ENCODE measurements at places on chromosomes 1 and 21. TPM values are rescaled to one million over a fixed set of nuclear protein-coding genes. Genes with fewer than 3 reads are reported as not detected.

DNA sequence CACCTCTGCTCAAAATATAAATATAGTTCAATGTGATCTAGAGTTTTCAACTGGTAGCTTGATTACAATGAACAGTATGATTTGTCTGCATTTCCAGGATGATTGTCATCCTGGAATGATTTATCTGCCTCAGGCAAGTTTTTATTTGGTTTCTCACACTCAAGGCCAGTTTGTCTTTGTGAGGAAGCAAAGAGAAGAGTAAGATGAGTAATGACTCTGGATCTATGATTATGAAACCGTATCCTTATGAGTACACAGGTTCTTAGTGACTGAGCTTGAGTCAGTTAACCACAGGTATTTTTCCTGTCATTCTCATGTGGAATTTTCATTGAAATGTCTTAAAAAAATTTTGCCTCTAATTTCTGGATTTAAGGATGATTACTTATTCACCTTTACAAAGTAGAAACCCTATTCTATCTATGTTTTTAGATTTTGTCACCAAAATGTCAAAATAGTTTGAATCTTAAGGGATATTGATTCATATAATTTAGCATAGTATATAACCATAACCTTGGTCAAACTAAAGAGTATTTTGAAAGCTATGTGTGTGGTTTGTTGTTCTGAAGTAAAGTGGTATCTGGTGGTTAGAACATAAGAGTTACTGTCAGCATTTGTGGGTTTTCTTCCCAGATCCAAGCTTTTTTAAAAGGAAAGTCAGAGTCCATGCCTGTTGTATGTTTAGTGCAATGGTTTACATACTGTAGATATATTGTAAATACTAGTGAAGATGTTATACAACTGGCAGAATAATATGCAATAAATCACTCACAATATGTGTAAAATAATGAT is 145.0 kb downstream of the RASAL2 start:
- no peaks in the 10 kb centered on the region for H3K36me3 ChIP-seq
- H3K4me1 ChIP-seq: peaks cover 38% of the 10 kb centered on the region
- no peaks in the 10 kb centered on the region for H3K27me3 ChIP-seq
- peak overlapping the region; percentile 96 for H3K27ac ChIP-seq

The ANGPTL1 gene
- total RNA-seq: 12.1 TPM

DNA sequence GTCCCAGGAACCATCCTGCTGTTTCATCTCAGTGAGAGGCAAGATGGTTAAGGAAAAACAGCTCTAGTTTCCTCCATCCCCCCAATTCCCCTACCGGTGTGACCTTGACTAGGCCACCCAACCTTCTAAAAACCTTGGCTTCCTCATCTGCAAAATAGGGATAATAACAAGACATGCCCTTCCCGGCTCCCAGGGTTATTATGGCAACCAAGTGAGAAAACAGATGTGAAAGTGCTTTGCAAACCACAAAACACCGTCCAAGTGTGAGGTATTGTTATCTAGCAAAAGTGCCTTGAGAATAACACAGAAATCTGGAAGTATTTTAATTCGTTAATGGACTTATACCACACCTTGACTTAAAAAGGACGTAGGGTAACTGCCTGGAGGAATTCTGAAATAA is 62.7 kb downstream of the ITPKB start:
- H3K27me3 ChIP-seq: peaks cover 5% of the 10 kb centered on the region
- no peak for DNase-seq
- no peak overlapping the region for H3K27ac ChIP-seq
- H3K4me3 ChIP-seq: no peak overlapping the region

DNA sequence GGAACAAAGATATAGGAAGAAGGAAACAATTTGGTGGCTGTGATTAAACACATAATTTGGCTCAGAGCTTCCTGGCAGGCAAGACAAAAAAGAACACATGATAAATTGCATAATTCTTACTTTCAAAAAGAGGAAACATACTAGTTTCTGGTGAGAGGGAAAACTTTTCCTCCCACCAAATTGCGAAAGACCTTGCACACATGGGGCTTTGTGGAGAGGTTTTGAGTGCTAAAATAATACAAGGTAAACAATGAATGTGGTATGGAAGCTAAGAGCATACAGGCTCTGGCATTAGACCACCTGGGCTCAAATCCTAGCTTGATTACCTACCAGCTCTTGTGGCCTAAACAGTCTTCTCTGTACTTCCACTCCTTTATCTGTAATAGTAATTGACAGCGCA is 140.2 kb upstream of the HOOK1 start:
- no peak for DNase-seq

GRCh38 chr1:11176081-11176706 is 13.0 kb upstream of the ANGPTL7 start:
- no peak for DNase-seq
- H3K4me1 ChIP-seq: peaks cover 50% of the 10 kb centered on the region
- no peaks in the 10 kb centered on the region for H3K27me3 ChIP-seq

Measured in osteoblast (primary cell).